ENCODE measurements at places on chromosomes 16 and 17. TPM values are rescaled to one million over a fixed set of nuclear protein-coding genes. Genes with fewer than 3 reads are reported as not detected.

GRCh38 chr17:18224387-18225120 is 881 bp upstream of the LLGL1 start:
- no peak for DNase-seq

GRCh38 chr16:81785138-81785924 is 6.2 kb downstream of the PLCG2 start:
- DNase-seq: no peak

DNA sequence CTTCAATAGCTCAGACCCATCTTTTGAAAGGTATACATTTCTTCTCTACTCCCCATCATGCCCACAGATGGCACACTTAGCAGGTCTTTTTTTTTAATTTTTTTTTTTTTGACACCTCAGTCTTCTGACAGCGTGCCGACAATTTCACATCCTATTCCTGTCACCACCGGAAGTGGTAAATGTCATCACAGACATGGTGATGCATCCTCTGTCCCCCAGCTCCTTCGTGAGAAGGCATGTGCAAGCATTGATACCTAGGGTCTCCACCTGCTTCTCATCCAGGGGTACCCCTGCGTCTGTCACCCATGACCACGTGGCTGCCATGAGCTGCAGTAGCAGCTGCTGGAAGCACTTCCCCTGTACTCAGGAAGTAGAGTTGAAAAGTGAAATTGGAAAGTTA is 35.6 kb downstream of the ELAC2 start:
- DNase-seq: no peak

DNA sequence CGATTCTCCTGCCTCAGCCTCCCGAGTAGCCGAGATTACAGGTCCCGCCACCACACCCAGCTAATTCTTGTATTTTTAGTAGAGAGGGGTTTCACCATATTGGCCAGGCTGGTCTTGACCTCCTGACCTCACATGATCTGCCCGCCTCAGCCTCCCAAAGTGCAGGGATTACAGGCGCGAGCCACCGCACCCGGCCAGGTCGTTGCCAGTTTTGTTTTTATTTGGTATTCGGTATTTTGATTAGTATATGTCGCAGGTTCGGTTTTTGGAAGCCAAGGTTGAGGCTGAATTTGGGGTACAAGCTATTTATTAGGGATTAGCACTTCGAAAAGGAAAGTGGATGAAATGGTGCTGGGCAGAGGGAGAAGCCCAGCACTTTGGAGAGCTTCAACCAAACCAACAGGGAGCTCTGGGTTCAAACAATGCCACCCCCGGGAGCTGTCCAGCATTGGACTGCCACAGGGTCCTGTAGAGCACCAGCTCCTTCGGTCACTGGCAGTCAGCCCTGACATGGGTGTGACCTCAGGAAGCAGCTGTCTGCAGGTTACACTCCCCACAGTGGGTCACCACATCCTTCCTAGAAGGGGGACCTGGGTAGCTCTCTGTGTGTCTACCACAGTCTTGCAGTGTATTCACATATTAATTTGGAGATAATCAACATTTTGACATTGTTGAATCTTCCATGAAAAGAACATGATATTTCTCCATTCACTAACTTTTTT is 1.5 kb upstream of the CLEC10A start:
- DNase-seq: no peak

GRCh38 chr16:4522051-4522581 is 16.5 kb downstream of the CDIP1 start:
- no peak for DNase-seq

The SCARF1 gene
- 7.1 TPM for polyA plus RNA-seq

Data from forelimb muscle (tissue), 1 donor.